Stimulated activated CD8-positive, alpha-beta memory T cell treated with anti-CD3 and anti-CD28 coated beads, Interleukin-4, amount 100 ng/mL, for 1 hour (primary cell): ENCODE measurements at places on chromosomes 16 and 17.
A peak's percentile ranks its signal among the peaks of the same experiment; 100 is the strongest.

DNA sequence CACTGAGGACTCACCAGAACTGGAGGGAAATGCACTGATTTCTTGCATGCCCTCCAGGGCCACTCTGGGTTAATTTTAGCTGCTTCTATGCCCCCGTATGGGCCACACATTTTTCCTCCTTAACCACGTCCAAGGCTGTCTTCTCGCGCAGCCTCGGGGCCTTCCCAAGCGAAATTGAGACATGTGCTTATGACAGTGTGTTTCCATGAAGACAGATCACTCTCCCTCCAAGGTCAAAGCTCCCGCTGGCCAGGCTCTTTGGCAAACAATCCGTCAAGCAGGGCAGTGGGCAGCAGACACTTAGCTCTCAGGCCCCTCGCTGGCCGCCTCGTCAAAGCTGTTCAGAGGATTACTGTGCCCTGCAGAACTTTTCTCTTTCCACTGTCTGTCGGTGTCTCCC lies 243.0 kb upstream of the N4BP1 start:
- DNase-seq = no peak

GRCh38 chr17:54277868-54278267 lies 455.1 kb downstream of the KIF2B start:
- no peak for DNase-seq

GRCh38 chr17:77882481-77883212 lies 75.9 kb upstream of the TNRC6C start:
- DNase-seq = peak; percentile 45

DNA sequence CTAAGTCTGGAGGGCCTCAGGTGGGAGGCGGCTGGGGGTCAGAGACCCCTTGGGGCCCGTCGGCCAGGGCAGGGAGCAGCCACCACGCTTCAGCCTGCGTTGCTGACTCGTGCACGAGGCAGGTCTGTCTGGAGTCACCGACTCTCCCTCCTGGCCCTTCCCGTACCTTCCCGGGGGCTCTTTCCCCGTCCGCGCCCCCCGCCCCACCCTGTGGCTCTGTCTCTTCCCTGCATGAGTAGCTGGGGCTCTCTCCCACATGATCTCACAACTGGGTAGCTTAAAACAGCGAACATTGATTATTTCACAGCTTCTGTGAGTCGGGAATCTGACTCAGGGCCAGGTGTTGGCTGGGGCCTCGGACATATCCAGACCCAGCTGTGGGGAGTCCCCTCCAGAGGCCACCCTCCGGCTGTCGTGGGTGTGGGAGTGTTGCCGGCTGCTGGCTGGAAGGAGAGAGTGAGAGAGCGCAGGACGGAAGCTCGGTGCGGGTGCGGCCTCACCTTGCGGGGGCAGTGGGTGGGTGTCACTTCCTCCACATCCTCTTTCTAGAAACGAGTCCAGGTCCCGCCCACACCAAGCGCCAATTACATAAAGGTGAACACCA lies 17.3 kb downstream of the BAHCC1 start:
- peak; percentile 25 for DNase-seq

DNA sequence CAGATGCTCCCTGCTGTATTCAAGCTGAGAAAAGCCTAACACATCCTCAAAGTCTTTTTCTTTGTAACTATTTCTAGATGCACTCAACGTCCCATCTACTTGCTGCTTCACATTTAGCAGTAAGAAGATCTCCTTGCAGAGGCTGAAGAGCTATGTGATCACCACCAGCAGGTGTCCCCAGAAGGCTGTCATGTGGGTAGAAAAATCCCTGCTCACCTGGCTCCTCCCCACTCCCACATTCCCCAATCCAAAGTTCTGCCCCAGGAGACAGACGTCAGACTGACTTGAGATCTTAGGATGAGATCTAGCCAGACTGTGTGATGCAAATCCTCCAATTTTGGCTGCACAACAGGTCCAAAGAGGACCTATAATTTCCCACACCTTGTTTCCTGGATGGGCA lies 1.1 kb downstream of the CCL13 start:
- DNase-seq = no peak

- DNase-seq = no peak
Observed at GRCh38 chr16:3980253-3981111, 100.0 kb upstream of the CREBBP start.

DNA sequence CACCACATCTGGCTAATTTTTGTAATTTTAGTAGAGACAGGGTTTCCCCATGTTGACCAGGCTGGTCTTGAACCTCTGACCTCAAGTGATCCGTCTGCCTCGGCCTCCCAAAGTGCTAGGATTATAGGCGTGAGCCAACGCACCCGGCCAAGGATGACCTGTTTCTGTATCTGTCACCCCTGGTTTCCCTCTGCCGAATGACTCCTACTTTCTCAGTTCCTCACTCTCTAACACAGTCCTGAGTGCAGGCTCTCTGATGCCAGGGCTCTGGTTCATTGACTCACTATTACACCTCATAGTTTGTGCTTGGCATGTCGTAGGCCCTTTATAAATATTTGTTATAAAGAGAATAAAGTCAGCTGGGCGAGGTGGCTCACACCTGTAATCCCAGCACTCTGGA lies 10.7 kb upstream of the PRPF8 start:
- DNase-seq = no peak

- no peak for DNase-seq
Observed at GRCh38 chr17:60602385-60602742, 2.4 kb downstream of the PPM1D start.

- no peak for DNase-seq
Observed at GRCh38 chr16:67858500-67858899, 11.0 kb upstream of the CENPT start.

DNA sequence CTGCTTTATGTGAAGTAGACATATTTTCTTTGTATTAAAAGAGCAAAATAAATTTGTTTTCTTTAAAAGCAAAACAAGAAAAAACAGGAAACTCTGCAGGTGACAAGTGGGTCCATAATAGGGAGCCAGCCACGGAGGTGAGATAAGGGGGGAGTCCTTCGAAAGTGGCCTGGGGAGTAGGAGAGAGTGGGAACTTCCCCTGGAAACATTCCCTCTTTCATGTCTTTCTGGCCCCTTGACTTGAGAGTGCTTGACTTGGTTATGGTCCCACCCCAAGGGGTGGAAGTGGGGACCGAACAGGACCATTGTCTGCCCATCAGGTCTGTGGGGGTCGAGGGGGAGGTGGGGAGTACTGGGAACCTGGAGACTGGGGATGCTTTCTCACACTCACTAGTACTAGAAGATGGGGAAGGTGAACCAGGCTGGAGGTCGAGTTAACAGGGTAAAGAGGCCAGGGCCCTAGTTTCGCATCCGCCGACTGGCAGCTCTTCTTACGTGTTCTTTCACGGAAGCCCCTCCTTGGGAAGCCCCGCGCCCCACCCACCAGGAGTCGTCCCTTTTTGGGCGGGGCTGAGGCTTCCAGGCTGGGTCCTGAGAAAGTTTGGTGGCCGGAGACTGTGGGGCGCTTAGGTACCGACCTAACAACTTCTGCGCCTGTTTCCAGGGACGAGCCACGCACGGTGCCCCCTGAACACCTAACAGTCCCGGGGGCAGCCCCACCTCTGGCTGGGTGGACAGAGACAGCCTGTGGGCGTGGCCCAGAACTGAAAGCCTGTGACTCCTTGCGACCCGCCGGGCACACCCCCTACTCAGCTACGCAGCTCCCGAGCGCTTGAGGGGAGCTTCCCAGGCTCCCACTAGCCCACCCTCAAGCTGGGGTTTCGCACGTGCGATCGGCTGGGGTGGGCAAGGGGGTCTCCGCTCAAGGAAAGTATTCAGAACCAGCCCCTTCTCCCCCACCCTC lies 790 bp downstream of the TRADD start:
- DNase-seq = no peak

- no peak for DNase-seq
Observed at GRCh38 chr16:50299508-50300105, 33.3 kb downstream of the ADCY7 start.

DNA sequence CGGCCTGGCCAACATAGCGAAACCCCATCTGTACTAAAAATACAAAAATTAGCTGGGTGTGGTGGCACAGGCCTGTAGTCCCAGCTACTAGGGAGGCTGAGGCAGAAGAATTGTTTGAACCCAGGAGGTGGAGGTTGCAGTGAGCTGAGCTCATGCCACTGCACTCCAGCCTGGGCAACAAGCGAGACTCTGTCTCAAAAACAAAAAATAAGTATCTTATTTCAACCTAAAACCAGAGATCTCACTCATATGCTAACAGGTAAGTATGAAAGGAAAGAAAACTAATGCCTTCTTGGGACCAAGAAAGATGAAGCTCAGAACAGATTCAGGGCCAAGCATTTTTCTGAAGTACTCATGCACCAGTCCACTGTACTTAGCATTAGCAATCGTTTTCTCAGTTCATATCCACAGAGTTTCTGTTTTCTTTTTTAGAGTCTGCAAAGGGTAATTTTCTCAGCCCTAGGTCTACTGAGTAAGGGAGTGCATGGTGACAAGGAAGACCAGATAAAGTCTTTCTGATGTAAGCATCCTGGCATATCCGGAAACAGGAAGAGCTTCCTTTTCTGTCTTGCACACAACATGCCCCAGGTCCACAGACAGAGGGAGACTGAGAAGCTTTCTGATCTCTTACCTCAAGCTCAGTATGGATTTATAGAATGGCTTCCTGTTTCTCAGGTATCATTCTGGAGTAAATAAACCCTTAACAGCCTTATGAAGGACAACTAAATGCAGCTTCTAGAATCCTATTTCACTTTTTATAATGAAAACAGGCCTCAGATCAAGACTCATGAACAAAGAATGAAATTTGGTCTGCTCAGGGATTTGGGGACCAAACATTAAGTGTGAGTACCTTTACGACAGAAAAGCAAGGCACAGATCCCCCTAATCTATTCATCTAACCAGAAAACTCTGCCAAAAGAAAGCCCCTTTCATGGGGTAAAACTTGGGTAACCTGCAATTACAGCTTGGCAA lies 38.7 kb upstream of the FOXJ1 start:
- DNase-seq = no peak

DNA sequence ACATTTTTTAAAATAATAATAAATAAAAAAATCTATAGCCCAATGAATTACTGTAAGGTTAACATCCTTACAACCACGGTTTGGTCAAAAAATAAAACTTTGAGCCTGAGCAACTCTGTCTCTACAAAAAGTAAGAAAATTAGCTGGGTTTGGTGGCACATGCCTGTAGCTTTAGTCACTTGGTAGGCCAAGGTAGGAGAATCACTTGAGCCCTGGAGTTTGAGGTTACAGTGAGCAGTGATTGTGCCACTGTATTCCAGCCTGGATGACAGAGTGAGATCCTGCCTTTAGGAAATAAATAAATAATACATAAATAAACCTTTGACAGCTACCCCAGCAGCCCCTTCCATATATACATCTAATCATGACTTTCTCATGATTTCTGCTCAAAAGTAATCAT lies 26.9 kb upstream of the PHAF1 start:
- DNase-seq = no peak

DNA sequence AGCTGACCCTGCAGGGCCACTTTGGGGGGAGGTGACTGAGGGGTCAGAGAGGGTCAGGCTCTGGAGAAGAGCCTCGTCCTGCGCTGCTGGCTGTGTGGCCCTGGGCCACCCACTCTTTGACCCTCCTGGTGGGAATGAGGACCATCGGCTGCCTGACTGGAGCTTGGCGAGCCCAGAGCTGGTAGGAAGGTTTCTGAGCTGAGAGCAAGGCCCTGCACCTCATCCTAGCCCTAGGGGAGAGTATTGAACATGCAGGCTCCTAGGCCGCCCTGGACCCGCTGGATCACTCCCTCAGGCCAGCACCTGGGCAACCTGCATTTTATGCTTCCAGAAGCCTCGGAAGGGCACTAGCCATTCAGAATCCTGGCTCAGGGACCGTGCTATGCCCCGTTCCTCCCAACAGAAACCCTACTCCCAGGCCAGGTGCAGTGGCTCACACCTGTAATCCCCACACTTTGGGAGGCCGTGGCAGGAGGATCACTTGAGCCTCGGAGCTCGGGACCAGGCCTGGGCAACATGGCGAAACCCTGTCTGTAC lies 14.5 kb downstream of the MAP2K3 start:
- DNase-seq = no peak

GRCh38 chr16:26524281-26524680 lies 542.4 kb upstream of the C16orf82 start:
- DNase-seq = no peak

- DNase-seq = no peak
Observed at GRCh38 chr17:45269912-45270311, 8.0 kb upstream of the SPATA32 start.

GRCh38 chr16:55008836-55009510 lies 78.3 kb downstream of the IRX5 start:
- no peak for DNase-seq

DNA sequence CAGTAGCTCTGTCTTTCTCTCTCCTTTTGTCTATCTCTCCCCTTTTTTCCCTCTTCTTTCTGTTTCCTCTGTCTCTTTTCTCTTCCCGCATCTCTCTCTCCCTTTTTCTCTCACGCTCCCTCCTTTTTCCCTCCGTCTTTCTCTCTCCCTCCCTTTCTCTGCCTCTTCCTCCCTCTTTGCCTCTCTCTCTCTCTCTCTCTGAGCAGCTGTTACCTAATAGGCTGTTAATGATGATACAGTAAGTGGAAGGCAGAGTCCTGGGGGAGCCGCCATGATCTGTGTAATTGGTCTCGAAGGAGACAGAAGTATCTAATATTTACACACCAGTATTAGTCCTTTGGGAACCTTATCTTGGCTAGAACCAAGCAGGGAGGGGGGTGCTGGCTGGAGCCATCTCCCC lies 136.1 kb upstream of the CIBAR2 start:
- no peak for DNase-seq

- no peak for DNase-seq
Observed at GRCh38 chr17:50046667-50047066, 9.2 kb upstream of the ITGA3 start.

- no peak for DNase-seq
Observed at GRCh38 chr17:81285179-81285878, 9.8 kb downstream of the SLC38A10 start.

- no peak for DNase-seq
Observed at GRCh38 chr17:5695480-5695879, 111.2 kb upstream of the NLRP1 start.

- no peak for DNase-seq
Observed at GRCh38 chr16:61957075-61957855, 79.0 kb downstream of the CDH8 start.

DNA sequence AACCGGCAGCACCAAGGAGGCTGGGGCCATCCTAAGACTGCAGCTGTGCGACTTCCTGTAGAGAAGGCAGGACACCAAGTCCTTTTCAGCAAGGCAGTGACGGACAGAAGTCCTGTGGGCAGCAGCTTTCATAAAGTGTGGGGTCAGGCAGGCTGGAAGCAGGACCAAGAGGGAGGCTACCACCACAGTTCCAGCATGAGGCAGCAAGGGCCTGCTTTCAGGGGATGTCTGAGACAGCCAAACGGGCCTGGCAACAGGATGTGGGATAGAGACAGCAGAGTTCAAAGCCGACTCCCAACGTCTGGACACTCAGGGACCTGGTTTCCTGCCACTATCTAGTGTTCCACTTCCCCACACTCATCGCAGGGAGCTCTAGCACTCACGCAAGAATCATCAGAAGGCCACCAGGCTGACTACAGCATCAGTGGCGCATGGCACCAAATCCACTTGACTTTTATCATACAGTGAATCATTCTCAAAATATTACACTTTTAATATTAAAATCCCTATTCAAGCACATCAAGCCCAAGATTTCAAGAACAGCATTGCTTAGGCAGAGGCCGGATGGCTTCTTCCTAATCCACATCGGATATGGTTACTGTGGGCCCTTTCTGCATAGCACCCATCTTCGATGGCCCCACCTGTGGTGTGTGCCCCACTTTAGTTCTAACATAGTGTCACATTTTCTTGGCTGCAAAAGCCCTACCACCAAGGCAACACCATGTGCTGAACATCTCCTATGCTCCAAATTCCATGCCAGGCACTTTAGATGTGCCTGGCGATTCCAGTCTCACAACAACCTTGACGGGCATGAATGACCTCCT lies 5.2 kb downstream of the USP7 start:
- DNase-seq = no peak
